ENCODE measurements at places on chromosomes 2 and 18.

GRCh38 chr2:181310967-181311366 lies 146.2 kb upstream of the ITGA4 start:
- H3K4me3 ChIP-seq = no peak overlapping the region
- no peak overlapping the region for H3K27ac ChIP-seq
- no peaks in the 10 kb centered on the region for H3K36me3 ChIP-seq
- no peak for DNase-seq
- no peaks in the 10 kb centered on the region for H3K4me1 ChIP-seq

DNA sequence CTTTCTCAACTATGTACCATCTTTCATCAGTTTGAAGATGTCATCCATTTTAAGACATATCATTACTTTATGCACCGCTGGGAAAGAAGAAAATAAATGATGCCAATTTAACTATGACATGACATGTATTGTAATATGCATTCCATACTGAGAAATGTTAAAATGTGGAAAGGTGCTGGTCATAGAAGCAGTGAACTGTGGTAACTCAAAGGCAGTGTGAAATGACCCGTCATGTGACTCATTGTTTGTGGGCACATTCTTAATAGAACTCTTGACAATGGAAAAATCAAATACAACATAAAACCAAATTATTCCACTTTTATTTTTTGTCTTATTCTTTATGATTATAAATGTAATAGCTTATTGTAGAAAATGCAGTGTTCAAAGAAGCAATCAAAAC lies 455.0 kb upstream of the ST6GAL2 start:
- H3K27ac ChIP-seq = no peak overlapping the region
- H3K4me3 ChIP-seq = no peak overlapping the region
- H3K36me3 ChIP-seq = no peaks in the 10 kb centered on the region
- H3K4me1 ChIP-seq = peaks cover 7% of the 10 kb centered on the region
- DNase-seq = no peak

GRCh38 chr18:9614401-9615279 lies at the start of gene PPP4R1:
Gene PPP4R1, minus strand, starts transcription at chr18:9614559. Its CDS starts 75 bp downstream, at chr18:9614484.
- H3K4me1 ChIP-seq = peaks cover 46% of the 10 kb centered on the region
- H3K36me3 ChIP-seq = peaks cover 8% of the 10 kb centered on the region
- H3K27me3 ChIP-seq = no peaks in the 10 kb centered on the region
- H3K4me3 ChIP-seq = peak within 1 kb of the TSS; percentile 93
- DNase-seq = peak; percentile 90

DNA sequence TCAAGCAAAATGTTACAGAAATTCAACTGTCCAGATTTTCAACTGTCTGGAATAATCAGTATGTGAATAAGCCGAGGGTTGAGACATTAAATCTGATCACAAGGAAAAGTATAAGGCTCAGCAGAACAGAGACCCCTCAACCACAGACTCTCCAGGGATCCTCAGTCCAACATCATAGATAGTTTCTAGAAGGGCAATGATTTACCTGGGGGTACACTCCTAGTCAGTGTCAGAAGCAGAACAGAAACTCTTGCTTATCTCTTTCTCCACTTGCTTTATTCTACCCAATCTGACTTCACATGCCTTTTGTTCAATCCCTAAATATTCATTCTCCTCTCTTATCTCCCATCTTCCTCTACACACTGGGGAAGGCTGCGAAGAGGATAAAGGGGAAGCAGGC lies 36.4 kb downstream of the ICOS start:
- H3K27me3 ChIP-seq = no peaks in the 10 kb centered on the region
- no peaks in the 10 kb centered on the region for H3K4me1 ChIP-seq
- H3K27ac ChIP-seq = no peak overlapping the region
- no peak overlapping the region for H3K4me3 ChIP-seq
- DNase-seq = no peak

DNA sequence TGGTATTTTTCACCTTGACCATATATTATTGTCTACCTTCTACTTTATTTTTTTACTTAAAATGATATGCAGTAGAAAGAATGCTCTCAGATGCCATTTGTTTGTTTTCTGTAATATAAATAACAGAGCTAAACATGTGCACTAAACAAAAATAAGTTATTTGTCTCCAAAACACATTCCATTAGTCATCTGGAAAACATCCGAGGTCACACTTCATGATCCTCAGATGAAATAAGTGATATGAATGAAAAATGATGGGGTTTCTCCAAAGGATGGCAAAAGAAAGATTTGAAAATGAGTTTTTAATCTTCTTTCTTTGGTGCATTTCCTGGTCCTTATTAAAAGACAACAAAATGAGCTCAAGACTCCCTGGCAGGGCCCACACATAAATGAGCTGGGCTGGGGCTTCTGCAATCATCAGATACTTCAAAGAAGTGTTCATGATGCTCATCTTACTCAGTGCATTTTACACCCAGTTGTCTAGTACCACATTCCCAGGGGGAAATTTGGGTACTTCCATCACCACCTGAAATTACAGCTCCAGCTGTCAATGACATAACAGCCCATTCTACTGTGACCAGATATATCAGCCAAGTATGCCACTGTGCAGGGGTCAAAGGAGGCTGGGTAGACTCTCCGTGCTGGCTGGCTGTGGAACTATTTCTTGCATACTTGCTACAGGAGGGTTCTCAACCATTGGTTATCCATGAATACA lies 283.5 kb downstream of the PID1 start:
- no peaks in the 10 kb centered on the region for H3K27me3 ChIP-seq
- no peaks in the 10 kb centered on the region for H3K4me1 ChIP-seq
- H3K4me3 ChIP-seq = no peak overlapping the region
- DNase-seq = no peak
- no peak overlapping the region for H3K27ac ChIP-seq

DNA sequence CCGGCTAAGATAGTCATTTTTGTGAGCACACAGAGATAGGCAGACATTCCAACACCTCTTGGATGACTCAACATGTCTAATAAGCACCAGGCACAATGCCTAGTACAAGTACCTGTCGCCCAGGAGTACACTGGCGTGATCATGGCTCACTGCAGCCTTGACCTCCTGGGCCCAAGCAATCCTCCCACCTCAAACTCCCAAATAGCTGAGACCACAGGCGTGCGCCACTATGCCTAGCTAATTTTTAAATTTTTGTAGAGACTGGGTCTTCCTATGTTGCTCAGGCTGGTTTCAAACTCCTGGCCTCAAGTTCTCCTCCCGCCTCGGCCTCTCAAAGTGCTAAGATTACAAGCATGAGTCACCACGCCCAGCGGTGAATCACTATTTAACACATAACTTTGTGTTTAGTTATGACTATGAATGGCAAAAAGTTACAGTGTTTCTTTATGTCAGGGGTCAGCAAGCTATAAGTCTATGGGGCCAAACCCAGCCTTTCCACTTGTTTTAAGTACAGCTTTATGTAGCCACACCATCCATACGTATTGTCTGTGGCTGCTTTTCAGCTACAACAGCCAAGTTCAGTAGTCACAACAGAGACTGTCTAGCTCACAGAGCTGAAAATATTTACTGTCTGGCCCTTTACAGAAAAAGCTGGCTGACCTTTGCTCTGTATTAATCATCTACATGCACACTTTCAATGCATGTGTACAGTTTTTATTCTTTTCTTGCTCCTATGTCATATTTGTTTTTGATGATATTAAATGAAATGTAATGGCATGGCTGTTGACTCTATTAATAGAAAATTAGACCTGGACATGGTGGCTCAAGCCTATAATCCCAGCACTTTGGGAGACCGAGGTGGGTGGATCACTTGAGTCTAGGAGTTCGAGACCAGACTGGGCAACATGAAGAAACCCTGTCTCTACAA lies 18.7 kb downstream of the ORC2 start:
- H3K27me3 ChIP-seq = no peaks in the 10 kb centered on the region
- no peak overlapping the region for H3K27ac ChIP-seq
- no peak overlapping the region for H3K4me3 ChIP-seq
- DNase-seq = no peak
- no peaks in the 10 kb centered on the region for H3K4me1 ChIP-seq
- peaks cover 79% of the 10 kb centered on the region for H3K36me3 ChIP-seq

Data from suprapubic skin (tissue), 4 donors.